Amygdala (tissue), 56 donors: ENCODE measurements at places on chromosomes 16 and 17.
A peak's percentile ranks its signal among the peaks of the same experiment; 100 is the strongest.

DNA sequence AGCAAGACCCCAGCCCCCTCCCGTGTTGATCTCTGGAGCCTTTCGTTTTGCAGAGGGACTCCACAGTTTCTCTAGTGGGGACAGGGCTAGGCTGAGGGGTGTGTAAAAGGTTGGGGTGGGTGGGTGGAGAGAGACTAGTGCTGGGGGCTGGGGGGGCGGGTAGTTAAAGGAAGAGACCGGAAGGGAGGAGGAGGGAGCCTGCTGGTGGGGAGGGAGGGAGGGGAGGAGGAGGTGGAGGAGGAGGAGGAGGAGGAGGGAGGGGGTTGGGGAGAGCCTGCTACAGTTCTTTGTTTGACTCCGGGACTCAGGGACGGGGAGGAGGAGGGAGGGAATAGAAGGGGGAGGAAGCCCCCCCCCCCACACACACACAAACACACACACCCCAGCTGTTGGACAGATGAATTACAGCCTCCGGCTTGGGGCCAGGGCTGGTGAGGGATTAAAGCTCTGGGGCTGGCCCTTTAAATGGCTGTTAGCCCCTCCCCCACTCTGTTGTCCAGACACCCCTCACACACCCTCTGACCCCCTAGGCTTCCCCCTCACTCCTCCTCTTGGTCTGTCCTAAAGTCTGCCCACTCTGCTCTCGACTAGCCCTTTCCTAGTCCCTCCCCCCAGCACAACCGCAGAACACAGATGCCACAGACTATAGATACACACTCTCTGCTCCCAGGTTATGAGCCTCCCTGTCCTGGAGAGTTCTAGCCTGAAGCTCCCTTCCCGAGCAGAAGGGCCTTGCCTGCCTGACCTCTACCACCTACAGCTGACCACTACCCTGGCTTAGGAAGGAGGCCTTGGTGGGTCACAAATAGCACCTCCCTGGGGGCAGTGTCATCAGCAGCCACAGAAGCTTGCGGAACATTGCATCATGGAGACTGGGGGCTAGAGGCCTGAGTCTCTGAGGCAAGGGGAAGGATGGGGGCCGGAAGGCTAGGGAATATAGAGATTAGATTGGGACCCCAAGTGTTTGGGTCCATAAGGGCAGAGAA lies 4.4 kb downstream of the KDM6B start:
- peak; percentile 65 for DNase-seq

DNA sequence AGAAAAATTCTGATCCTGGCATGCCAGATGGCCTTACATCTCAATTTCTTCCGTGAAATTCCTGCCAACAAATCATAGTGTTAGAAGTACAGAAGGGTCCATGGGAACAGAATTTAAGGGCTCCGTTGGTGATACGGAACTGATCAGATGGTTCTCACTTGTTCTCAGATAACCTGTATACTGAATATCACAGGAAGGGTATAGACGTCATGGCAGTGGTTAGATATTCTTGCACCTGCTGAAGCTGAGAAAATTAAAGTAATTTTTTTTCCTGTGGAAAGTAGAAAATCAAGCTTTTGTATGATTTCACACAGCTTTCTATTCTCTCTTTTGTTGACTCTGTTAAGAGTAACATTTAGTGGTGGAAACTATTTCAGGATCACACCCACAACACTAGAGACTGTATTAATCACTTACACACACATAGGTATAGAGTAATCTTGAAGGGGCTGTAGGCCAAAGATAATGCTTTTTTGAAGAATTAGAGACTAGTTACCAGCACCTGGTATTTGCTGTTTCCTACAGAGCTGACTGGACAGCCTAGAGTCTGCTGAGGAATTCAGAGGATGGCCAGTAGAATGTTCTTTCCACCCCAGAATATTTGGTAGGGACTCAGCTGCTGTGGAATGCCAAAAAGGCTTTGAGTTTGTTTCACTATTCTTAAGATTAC lies 7.5 kb downstream of the TENT4B start:
- DNase-seq: no peak

GRCh38 chr17:73011016-73011486 lies 81.4 kb downstream of the SLC39A11 start:
- DNase-seq: no peak

GRCh38 chr16:27549464-27549745 lies 308 bp downstream of the GTF3C1 start:
- DNase-seq: no peak

DNA sequence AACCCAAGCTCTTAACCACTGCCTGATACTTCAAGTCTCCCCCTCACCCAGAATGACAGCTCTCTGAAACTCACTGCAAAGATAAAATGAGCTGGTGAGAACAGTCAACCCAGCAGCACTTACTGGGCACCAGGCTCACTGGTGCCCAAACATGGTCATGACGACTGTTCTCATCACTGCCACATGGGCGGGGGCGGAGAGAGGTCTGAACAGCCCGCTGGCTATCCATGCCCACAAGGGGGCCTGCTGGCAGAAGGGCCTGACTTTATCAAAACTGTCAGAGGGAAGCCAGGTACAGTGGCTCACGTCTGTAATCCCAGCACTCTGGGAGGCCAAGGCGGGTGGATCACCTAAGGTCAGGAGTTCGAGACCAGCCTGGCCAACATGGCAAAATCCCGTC lies 4.0 kb downstream of the MYBBP1A start:
- no peak for DNase-seq

GRCh38 chr17:79799538-79800324 lies 2.9 kb upstream of the CBX8 start:
- no peak for DNase-seq

- no peak for DNase-seq
Observed at GRCh38 chr17:28112181-28112580, 69.7 kb downstream of the NLK start.

- DNase-seq: no peak
Observed at GRCh38 chr16:719815-720446, 1.0 kb upstream of the ANTKMT start.

GRCh38 chr17:13702266-13702665 lies 100.5 kb upstream of the HS3ST3A1 start:
- DNase-seq: no peak

DNA sequence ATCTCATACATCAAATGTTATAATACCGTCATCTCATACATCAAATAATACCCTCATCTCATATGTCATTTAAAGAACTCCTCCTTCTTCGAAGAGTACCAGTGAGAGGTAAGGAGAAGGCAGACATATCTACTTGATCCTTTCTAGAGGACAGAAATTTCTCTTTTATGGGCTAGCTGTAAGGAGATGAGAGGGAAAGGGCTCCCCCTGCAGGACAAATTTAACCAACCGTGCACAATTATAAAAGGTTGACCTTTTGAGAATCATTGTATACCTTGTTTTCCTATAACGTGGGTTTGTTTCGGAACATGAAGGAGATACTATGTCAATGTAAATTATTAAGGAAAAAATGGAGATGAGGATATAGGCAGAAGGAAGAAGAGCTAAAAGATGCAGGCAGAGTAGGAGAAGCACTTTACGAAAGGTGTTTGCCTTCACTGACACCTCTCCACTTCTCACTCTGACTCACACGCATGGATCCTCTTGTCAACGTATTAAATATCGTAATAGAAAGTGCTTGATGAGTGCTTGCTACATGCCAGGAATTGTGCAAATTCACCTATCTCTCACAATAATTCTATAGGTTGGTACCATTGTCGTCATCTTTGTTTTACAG lies 465.9 kb upstream of the ERCC4 start:
- DNase-seq: no peak
